ENCODE measurements at places on chromosomes 12 and 14. TPM values are rescaled to one million over a fixed set of nuclear protein-coding genes. Genes with fewer than 3 reads are reported as not detected.
A peak's percentile ranks its signal among the peaks of the same experiment; 100 is the strongest.

The PRIMA1 gene
- 4.0 TPM for total RNA-seq

The FSCB gene
- total RNA-seq = not detected

The TAS2R50 gene
- 2.7 TPM for total RNA-seq

The CLEC2A gene
- not detected for total RNA-seq

The OTOGL gene
- total RNA-seq = 0.31 TPM

DNA sequence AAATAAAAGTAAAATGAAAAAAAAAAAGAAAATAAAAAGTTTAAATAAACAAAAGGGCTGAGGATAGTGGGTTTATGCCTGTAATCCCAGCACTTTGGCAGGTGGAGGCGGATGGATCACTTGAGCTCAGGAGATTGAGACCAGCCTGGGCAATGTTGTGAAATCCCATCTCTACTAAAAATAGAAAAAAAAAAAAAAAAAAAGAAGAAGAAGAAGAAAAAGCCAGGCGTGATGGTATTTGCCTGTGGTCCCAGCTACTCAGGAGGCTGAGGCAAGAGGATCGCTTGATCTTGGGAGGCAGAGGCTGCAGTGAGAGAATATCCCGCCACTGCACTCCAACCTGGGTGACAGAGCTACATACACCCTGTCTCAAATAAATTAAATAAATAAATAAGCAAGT lies 3.9 kb downstream of the TAOK3 start:
- no peak overlapping the region for H3K4me3 ChIP-seq
- no peaks in the 10 kb centered on the region for H3K36me3 ChIP-seq
- H3K27ac ChIP-seq = no peak overlapping the region
- H3K27me3 ChIP-seq = peaks cover 9% of the 10 kb centered on the region
- peaks cover 16% of the 10 kb centered on the region for H3K4me1 ChIP-seq

DNA sequence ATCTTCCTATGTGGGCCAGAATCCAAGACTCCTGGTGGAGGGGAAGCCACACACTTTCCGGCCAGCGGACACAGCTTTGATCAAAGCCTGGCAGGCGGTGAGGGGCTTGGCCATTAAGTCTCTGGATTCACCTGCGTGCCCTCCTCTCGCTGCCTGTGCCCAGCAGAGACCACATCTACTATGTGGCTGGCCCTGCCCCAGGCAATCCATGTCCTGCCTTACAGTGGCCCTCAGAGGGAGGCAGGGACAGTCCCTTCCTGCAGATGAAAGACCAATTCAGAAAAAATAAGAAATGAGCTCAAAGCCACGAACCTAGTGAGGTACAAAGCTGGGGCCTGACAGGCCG lies 82.7 kb upstream of the GPR68 start:
- H3K36me3 ChIP-seq = peaks cover 9% of the 10 kb centered on the region
- H3K4me1 ChIP-seq = peaks cover 6% of the 10 kb centered on the region
- peak overlapping the region; percentile 35 for H3K27ac ChIP-seq
- H3K27me3 ChIP-seq = no peaks in the 10 kb centered on the region

DNA sequence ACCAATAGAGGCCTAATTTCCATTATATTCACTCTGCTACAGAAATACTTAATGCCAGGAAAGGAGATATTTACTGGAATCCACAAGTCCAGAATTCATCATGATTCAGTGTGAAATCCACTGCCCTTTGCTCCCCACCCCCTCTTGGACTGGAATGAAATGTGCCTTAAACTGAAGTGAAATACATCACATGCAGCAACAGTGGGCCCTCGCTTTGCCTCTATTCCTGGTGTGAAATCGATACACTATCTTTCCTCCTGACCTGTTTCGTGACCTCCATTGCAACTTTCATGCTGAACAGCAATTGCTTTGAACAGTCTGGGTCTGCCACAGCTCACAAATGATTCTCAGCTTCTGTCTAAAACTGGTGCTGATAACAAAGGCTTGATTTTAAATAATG lies 100.6 kb downstream of the NPAS3 start:
- peak overlapping the region; percentile 59 for H3K27ac ChIP-seq
- H3K27me3 ChIP-seq = no peaks in the 10 kb centered on the region
- peak; percentile 11 for DNase-seq
- H3K4me3 ChIP-seq = no peak overlapping the region
- H3K4me1 ChIP-seq = peaks cover 16% of the 10 kb centered on the region

GRCh38 chr12:112194601-112195247 lies 69.4 kb downstream of the TRAFD1 start:
- peaks cover 22% of the 10 kb centered on the region for H3K36me3 ChIP-seq
- no peak overlapping the region for H3K27ac ChIP-seq
- no peaks in the 10 kb centered on the region for H3K4me1 ChIP-seq
- no peaks in the 10 kb centered on the region for H3K27me3 ChIP-seq
- no peak for DNase-seq

GRCh38 chr14:65421201-65421981 lies 8.9 kb downstream of the FUT8 start:
- no peaks in the 10 kb centered on the region for H3K4me1 ChIP-seq
- no peak overlapping the region for H3K27ac ChIP-seq
- H3K27me3 ChIP-seq = no peaks in the 10 kb centered on the region
- DNase-seq = no peak
- H3K36me3 ChIP-seq = peaks cover 1% of the 10 kb centered on the region

DNA sequence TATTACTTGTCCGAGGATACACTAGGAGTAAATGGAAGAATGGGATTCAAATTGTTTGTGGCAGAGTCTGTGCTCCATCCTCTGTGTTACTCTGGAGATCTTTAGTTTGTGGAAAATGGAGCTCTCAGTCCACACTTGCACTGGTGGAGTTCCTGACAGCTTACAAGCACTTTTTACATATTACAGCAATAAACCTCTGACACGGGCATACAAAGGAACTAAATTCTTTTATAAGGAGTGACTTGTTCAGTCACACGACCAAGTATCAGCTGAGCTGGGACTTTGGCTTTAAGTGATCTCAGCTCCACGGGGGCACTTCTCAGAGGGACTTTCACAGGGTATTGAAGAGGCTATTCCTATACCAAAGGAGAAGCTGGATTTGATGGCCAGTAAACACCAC lies 417.5 kb downstream of the LRIG3 start:
- H3K4me1 ChIP-seq = peaks cover 39% of the 10 kb centered on the region
- H3K27me3 ChIP-seq = no peaks in the 10 kb centered on the region
- H3K27ac ChIP-seq = peak overlapping the region; percentile 92
- DNase-seq = no peak

- no peak overlapping the region for H3K27ac ChIP-seq
- H3K4me3 ChIP-seq = no peak overlapping the region
- no peaks in the 10 kb centered on the region for H3K36me3 ChIP-seq
- no peak for DNase-seq
Observed at GRCh38 chr12:65643171-65643570, 181.1 kb upstream of the HMGA2 start.

Measured in progenitor cell of endocrine pancreas (in vitro differentiated cells).